Fibroblast of lung (primary cell): ENCODE measurements at places on chromosomes 6 and 20.

- DNase-seq = no peak
Measured at GRCh38 chr6:6586167-6586566, 2.4 kb upstream of the LY86 start.

DNA sequence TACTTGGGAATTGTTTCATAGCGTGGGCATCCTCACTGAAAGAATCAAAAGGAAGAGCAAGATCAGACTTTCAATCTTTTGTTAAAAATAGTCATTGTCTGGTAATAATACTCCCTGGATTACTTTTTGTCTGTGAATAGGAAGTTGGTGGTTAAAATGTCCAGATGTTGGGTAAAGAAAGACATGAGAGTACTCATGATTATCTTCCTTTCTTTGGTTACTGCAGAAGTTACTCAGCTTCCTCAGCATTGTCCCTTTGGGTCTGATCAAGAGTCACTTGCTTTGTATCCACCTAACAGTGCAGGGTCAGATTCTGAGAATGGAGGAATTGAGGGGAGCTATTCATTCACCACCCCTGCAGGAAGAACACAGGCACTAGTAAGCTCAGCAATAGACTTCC lies 54.6 kb downstream of the RIN2 start:
- no peak for DNase-seq

- DNase-seq = no peak
Measured at GRCh38 chr20:9507544-9508239, 6.7 kb upstream of the LAMP5 start.

- no peak for DNase-seq
Measured at GRCh38 chr6:161561908-161562307, 288.0 kb upstream of the AGPAT4 start.

GRCh38 chr6:157200611-157201010 lies 122.7 kb downstream of the TMEM242 start:
- DNase-seq = no peak

DNA sequence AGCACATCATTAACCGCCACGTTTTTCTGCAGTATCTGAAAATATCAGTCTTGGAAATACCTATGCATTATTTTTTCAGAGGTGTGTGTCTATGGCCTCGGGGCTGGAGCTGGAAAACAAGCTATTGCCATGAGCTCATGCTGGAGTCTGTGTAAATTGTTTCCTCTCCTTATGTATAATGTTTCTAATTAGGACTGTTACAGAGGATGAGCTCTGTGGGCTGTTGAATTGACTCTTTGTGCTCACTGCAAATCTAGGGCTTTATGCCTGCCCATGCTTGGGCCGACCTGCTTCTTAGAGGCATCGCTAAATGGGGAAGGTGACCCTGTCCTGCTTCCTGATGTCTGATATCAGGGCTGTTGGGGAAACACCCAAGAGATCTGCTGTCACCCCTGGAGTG lies 80.8 kb upstream of the SLC22A16 start:
- no peak for DNase-seq

GRCh38 chr6:33344701-33345697 lies 27.5 kb upstream of the ZBTB22 start:
- peak; percentile 75 for DNase-seq

GRCh38 chr6:85594197-85594930 lies 706 bp upstream of the SNX14 start:
- DNase-seq = no peak

DNA sequence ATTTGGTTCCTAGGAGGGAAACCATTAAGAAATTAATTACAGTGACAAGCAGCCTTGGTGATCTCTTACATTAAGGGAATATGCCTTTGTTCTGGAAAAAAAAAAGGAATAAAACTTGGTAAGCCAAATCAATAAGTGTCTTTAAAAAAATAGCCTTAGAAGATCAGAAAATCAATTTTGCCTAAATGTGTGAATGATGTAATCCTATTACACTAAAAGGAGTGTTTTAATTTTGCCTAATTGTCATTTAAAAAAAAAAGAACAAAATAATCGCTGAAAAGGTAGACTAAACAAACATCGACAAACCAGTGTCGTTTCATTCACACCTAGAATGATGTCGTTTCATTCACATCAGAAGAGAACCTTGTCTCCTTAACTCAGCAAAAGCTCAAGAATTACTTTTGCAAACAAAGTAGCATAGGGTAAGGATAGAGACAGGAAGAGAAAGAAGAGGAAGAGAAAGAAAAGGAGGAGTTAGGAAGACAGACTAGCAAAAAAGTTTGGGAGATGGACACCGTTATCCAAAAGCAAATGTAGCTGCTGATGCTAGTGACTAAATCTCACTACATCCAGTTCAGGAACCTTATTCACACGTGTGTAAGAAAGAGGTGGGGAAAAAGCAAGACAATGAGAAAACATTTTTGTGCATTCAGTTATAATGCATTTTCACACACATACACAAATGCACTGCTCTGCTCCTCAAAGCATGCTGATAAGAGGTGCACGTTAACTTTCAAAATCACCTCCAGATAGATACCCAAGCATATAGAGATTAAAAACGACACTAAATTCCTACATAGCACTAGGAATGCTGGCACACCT lies 60.6 kb downstream of the HIVEP2 start:
- DNase-seq = no peak

DNA sequence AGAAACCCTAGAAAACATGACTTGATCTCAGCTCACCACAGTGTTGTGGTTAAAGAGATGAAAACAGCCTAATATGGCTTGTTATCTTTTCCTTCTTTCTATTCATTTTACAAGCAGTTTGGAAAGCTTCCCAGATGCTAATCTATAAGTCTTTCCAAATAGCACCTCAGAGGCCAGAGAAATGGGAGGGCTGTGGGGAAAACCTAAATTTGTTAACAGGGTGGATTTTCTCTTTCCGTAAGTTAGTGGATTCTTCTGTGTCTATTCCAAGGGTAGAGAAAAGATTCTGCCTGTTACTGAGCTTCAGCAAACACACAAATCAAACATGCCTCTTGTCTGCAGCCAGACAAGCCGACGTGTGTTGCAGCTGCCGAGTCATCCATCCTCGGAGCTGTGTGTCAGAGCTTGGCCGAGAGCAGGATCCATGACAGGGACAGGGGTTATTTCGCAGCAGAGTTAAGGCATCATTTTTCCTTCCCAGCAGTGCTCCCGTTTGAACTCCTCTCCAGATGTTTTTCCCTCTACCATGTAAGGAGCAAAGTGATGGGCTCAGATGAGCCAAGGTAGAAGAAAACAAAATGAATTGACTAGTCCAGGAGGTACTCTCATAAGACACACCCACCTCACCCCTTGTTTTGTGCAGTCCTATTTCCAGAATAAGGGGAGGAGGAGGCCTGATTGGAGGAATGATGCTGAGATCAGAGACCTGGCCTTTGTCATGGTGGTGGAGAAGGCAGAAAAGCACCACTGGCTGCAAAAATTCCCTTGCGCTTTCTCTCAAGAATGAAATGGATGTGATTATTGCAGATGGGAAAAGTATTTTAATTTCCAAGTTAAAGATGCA lies 560.0 kb downstream of the C6orf118 start:
- peak; percentile 94 for DNase-seq

DNA sequence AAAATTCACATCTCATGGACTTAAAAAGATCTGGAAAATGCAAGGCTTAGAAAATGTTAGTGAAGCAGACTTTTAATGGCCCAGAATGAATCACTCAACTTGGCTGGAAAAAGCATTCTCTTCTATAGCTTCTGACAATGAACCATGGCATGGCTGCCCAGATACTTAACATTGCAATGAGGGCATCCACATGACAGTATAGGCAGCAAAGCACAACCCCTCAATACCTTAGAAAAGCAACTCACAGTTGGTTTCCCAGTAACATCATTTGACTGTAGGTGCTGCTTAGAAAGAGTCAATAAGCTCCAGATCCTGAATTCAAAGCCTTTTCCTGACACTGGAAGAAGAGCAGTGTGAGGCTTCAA lies 155.8 kb downstream of the EYA4 start:
- DNase-seq = peak; percentile 29
